ENCODE measurements at places on chromosomes 5 and 9.

DNA sequence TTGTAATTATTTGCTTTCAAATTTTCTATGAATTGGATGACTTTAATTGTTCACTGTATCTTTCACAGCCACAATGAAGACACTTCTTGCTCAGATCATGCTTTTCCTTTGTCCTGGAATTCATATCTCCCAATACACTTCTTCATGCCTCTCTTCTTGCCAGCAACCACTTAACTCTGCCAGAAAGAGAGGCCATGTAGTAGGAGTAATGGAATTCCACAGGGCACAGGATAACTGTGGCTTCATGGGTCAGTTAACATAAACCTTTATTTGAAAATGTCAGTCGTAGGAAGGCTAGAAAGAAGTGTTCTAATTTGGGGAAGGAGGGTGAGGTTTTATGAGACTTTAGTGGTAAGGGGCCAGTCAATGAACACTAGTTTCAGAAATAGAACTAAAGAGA, 190.3 kb downstream of the TMEM167A start:
- no peak for DNase-seq

DNA sequence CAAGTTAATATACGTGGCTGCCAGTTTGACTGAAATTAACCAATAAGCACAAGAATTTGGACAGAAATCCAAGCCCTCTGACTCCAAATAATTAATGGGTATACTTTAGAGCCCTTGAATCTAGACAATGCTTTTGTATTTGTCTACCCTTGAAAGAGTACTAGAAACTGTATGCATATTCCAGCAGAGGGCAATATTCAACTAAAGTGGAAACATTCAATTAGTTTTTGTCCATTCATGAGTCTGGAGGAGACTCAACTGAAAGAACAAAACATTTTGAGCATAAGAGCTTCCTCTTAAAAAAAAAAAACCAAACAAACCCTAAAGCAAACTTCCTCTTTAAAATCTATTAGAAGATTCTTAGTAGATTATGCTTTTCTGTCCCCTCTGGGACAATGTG, 157.8 kb downstream of the ARHGEF28 start:
- DNase-seq = no peak

- no peak for DNase-seq
Observed at GRCh38 chr9:16358751-16359150, 511.7 kb downstream of the BNC2 start.

DNA sequence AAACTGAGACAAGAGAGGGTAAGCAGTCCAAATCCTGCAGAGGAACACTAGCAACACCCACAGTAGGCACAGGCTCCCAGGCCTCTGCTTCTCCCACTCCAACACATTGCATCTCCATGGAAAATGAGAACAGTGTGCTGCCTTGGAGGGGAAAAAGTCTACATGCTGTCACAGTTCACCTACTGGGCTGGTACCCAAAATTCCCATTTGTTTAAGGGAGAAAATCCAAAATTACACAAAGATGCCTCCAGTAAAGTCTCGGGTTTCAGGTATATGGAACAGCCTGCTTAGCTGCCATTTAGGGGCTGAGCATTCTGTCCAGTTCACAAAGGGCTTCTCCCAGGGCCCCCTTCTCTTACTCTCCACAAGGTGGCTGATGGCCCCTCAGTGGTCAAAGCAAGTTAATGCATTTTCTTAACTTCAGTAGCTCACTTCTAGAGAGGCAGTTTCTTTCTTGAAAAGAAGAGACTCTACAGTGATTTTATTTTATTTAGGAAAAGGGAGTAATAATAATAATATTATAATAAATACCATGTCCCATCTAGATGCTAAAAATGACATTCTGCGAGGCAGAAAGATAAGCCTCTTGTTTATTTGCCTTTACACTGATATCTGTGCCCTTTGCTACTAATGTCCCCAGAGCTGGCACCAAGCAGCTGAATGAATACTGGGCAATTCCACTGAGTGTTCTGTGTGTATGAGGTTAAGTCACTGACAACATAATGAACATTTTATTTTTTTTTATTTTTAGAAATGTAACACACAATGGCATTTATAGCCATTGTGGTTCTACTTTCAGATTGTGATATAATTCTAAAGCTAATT, 89.4 kb downstream of the RGS7BP start:
- no peak for DNase-seq

GRCh38 chr9:124369231-124369797, 45.9 kb downstream of the PSMB7 start:
- no peak for DNase-seq
